Amygdala (tissue), 56 donors: ENCODE measurements at places on chromosomes 6 and 20.

- no peak for DNase-seq
Measured at GRCh38 chr6:143163621-143164020, 102.9 kb downstream of the AIG1 start.

DNA sequence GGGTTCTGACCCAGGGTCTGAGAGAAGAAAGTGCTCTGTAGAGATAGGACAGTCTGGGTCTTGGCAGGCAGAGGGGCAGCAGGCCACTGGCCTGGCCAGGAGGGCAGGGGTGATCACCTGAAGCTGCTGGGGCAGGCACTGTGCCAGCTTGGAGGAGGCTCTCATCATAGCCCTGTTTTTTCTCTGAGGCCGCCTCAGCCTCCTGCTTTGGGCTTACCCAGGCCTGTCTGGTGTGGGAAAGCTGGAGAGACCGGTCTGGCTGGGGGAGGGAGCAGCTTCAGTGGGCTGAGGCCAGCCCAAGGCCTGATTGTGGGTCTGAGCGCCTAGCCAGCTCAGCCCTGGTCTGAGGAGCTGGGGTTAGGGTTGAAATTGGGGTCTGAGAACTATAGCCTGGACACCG, 3.9 kb downstream of the LPIN3 start:
- DNase-seq, result no peak

- no peak for DNase-seq
Measured at GRCh38 chr6:31900917-31901414, 920 bp downstream of the ZBTB12 start.

DNA sequence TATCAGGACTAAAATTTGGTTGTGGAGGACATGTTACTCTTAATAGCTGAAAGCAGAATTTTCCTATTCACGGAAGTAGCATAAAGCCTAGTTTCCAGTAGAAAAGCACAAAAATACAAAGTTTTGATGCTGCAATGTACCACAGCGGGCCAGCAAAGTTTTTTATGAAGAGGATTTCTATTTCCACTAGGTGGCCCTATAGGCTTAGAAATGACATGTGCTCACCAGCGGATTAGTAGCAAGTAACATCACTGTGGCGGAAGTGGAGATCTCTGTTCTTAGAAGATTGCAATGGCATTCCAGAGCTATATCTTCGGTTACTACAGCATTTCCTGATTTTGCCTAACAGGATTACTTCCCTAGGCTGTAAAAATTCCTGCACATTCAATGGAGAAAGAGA, 1219.0 kb upstream of the EYS start:
- no peak for DNase-seq

DNA sequence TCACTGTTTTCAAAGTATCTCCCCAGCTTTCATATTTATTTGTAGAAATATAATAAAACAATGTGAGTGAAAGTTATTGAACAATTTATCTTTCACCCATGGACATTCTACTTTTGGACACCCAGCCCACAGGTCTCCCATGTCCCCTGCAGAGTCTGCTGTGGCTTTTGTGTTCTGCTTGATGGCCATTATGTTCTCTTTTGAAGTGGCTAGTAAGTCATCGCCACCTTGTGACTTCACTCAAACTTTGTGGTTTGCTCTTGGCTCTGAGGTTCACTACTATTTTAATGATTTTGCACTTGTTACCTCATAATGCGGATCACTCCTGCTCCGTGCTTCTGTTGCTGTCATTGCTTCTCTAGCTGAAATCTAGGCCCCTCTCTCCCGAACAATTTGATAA, 10.2 kb upstream of the DEFB113 start:
- no peak for DNase-seq

- DNase-seq, result no peak
Measured at GRCh38 chr6:153957394-153957793, 81.6 kb upstream of the OPRM1 start.

DNA sequence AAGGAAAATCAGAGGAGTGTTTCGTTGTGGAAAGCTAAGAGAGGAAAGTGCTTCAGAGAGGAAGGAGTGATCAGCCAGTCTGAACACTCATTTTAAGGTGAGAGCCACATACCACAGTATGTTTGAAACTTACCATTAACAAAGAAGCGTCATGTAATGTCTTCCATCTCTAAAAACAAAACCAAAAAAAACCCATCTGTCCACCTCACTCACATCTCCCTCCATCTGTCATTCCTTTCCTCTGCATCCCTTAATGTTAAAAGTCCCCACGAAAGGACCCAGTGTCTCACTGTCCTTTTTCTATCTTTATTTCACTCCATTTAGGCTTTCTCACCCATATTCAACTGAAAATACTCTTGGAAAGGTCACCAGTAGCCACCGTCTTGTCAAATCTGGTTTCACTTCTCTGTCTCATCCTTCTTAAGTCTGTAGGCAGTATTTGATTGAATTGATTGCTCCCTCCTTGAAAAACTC, 59.4 kb upstream of the GNRH2 start:
- DNase-seq, result no peak

DNA sequence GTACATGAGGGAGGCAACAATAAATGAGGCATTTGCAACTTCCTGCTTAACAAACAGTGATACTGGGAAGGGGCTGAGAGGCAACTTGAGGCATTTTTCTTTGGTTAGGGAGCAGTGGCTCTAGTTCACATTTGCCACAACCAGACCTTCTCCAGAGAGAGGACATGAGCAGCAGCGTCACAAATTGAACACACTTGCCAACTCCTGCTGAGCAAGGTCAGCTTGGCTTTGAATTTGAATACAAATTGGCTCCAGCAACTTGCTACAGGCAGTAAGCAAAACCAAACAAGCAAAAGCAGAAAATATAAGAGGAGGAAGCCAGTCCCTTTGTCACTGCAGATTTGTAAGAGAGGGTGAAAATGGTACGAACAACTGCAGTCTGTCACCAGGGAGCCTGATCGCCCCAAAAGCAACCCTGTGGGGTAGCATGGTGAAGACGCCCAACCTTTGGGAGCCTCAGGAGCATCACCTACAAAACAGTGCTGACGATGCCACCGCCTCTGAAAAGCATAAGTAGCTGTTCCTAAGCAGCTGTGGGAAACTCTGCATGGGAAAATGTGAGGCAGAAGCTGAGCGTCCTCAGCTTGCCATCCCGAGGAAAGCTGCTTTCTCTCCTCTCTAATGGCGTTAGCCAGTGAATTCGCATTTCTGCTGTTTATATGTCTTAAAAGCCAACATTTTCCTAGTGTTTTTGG, 378.7 kb downstream of the RNGTT start:
- no peak for DNase-seq

DNA sequence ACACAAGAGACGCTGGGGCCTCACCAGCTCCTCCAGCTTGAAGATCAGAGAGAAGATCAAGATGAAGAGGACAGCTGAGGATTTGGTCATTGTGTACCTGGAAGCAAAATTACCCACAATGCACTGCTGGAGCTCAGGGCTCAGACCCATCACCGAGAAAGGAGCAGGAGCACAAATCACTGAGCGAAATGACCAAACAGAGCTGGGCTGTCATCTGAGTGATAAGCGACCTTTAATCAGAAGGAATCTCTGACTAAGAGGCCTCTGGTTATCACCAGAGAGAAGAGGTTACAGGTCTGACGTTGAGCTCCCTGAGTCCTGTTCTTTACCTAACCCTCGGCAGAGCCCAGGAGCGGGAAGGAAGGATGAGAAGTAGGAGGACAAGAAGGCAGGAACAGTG, 47.5 kb upstream of the CDH22 start:
- DNase-seq, result no peak

GRCh38 chr20:35491823-35492222, 36.4 kb downstream of the CEP250 start:
- no peak for DNase-seq

- DNase-seq, result no peak
Measured at GRCh38 chr20:34925981-34926380, 29.6 kb downstream of the GSS start.

DNA sequence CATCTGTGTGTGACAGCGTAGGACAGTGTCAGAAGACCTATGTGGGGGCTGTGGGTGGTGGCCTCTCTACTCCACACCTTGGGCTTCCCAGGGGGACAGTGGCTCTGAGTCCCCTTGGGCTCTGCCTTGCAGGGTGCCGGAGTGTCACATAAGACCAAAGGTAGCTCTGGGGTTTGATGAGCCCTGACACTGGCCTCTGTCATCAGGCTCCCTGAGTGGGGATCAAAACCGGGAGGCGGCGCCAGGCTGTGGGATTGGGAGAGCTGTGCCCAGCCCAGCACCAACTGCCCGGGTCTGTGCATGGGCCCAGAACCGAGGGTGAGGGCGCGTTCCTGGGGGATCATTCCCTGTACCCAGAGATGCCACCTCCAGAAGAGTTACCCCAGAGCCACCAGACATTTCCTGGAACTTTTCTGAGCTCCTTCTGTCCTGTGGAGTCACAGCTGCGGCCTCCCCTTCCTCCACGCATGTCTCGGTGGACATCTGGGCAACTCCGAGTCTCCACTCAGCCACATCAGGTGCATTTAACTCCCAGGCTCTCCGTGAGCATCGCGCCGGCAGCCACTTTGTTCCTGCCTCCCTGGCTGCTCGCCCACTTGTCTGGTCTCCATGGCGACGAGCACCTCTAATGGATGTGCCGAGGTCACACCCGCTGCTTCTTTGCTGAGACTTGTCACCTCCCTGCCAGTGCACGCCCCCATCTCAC, 94.7 kb downstream of the TMEM242 start:
- peak; percentile 45 for DNase-seq

DNA sequence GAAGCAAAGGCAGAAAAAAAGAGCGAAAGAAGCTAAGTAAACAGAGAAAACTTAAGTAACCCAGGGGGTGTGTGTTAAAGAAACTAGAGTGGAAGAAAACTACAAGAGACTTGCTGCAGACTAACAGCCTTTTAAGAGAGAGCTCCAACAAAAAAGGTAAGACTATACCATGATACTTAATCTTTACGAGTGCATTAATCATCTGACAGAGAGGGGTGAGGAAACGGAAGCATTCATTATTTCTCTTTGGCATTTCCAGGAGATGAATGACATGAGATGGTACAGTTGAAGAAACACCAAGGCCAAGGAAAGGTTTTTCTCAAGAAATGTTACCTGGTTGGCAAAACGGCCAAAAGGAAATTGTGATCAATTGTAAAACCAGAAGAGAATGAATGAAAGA, 906.8 kb downstream of the QKI start:
- DNase-seq, result no peak

DNA sequence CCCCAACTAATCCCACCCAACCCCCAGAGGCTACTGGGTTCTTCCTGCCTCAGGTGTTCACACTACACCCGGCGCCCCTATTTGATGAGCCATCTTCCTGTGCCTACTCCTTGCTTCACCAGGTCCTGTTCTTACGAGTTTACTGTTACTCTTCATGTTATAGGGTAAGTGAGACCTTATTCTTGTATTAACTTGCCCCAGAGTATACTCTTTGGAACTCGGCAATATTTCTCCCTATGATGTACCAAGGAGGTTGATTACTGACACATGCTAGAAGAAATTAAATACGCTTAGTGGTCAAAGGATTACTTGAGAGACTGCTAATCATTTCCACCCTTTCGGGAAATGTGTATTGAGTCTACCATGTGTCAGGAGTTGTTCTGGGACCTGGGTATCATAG, 8.9 kb downstream of the RING1 start:
- no peak for DNase-seq

GRCh38 chr20:6954219-6954618, 186.7 kb downstream of the BMP2 start:
- DNase-seq, result no peak

GRCh38 chr6:84220809-84221409, 6.5 kb downstream of the CEP162 start:
- DNase-seq, result no peak

DNA sequence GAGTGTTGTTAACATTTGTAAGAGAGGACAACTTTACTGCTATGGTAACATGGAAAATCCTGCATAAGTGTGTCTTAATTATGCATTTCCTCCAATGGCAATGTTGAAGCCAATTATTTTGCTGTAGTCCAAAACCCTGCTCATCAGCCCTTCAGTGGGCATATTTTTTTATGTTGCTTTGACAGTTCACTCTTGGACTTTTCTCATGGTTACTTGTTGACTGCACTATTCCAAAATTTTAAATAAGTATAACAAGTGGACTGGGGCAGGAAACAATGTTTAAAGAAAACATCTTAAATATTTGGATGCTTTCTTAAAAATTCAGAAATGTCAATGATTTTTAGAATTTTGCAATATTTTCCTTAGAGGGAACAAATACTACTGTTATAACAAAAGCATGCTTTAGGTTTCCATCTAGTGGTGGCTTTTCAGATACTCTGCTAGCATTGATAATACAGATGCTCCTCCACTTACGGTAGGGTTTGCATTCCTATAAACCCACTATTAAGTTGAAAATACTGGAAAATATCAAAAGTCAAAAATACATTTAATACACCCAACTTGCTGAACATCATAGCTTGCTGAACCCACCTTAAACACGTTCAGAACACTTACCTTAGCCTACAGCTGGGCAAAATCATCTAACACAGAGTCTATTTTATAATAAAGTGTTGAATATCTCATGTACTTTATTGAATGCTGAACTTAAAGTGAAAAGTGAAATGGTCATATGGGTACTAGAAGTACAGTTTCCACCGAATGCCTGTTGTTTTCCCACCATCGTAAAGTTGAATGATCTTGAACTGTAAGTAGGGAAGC, 86.4 kb downstream of the ADGRG6 start:
- DNase-seq, result no peak

DNA sequence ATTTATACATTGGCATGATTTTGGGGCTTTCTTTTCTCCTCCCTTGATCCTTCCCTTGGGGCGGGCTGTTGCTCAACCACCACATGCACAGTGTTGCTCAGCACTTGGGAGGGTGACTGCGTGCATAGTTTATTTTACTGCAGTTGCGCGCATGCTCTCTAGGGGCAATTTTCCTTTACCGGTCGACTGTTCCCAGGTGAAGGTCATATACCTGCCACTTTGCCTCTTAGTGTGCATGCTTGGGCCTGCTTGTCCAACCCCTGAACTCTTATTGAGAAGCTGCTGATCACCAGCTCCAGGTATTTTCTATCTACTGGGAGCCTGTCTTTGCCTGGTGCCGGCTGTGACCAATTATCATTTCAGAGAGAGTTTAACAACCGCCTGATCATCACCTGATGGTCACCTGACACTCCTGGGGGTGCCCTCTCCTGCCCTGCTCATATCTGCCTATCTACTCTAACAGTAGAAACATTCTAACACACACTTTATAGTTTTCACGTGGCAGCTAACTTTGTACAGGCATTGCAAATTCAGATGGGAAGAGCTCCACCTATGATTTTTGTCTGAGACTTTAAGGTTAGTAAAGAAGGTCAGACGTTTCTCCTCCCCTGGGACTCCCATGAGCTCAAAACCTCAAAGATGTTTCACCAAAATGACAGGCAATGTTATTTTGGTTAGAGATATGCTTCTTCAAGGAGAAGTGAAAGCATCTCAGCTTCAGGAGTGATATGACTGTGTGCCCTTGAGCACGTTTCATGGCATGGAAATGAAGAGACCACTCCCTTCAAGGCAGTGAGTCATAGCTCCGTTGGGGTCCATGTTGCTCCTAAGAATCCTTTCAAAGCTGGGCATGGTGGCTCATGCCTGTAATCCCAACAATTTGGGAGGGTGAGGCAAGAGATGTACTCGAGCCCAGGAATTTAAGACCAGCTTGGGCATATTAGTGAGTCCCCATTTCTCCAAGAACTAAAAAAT, 227.5 kb upstream of the MYLIP start:
- DNase-seq, result no peak

- DNase-seq, result no peak
Measured at GRCh38 chr6:44073612-44074438, 53.4 kb downstream of the MRPL14 start.
